Stomach (tissue), 19 donors: ENCODE measurements at places on chromosomes 7 and 10.

DNA sequence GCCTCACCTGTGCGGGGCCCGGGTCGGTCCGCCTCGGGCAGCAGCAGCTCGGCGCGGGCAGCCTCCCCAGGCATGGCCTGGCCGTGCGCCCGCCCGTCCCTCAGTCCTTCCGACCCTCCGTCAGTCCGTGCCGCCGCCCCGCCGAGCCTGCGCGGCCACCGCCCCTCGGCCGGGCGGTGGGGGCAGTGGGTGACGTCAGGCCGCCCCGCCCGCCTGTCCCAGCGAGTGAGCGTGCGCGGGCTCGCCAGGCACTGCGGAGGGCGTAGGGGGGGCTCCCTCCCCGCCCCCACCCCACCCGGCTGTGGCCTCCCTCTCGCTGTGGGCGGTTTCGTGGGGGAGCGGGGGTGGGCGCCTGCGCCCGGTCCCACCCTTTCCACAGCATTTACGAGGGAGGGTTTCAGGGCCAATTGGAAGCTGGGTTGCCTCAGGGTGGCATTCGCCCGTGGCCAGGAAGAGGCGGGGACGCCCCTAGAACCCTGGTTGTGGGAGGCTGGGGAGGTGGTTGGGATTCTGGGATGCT is at the start of gene NACAD:
NACAD (minus strand) TSS at position 149 of the 520 bp plus-strand sequence; CDS start at position 74, 75 bp downstream.
- DNase-seq, result peak; percentile 40

- DNase-seq, result no peak
These were observed 14.0 kb downstream of the RABGEF1 start for GRCh38 chr7:66754541-66754940.

GRCh38 chr10:66836057-66836456 is 89.8 kb upstream of the LRRTM3 start:
- peak; percentile 26 for DNase-seq

DNA sequence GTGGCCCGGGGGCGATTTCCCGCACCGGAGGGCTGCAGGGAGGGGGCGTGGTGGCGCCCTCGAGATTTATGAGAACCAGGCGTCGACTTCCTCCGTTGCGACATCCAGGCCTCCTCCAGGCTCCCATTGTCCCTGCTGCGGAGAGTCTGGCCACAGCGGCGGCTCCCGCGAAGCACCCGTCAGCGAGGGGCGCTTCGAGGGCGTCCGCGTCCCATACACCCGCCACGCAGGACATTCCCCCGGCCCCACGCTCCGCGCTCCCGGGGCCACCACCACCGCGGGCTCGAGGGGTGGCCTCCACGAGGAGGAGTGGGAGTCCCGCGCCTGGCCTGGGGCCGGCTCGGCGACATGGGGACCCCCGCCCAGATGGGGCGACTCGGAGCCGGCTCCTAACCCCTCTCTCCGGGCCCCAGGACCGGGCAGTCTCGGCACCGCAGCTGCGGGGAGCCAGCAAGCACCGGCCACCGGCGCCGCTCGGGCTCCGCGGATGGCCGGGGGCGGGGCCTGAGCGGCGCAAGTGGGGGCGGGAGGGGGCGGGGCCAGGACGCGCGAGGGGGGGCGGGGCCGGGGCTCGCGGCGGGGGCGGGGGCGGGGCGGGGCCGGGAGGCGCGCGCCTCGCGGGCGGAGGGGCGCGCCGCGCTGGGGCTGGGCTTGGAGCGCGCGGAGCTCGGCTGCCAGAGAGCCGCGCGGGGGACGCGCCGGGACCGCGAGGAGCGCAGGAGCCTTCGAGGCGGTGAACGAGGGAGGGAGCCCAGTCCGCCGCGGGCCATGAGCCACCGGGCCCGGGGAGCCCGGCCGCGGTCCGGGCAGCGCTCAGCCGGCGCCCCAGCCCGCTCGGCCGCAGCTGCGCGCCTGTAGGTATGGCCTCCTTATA is at the start of gene SH2B2:
SH2B2 (plus strand) TSS at position 632 of the 874 bp plus-strand sequence. CDS start 13,683 bp downstream, outside the sequence.
- peak; percentile 61 for DNase-seq

DNA sequence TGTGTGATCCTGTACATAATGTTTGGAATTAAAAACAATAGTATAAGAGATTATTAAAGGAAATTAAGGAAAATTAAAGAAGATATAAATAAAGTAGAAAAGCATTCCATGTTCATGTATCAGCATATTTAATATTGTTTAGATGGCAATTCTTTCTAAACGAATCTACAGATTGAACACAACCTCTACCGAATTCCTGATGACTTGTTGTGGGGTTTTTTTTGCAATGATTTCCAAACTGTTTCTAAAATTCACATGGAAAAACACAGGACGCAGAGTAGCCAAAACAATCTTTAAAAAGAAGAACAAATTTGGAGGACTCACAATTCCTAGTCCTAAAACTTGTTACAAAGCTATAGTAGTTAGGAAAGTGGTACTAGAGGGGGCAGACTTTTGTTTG is 573.4 kb upstream of the IGFBP3 start:
- no peak for DNase-seq

DNA sequence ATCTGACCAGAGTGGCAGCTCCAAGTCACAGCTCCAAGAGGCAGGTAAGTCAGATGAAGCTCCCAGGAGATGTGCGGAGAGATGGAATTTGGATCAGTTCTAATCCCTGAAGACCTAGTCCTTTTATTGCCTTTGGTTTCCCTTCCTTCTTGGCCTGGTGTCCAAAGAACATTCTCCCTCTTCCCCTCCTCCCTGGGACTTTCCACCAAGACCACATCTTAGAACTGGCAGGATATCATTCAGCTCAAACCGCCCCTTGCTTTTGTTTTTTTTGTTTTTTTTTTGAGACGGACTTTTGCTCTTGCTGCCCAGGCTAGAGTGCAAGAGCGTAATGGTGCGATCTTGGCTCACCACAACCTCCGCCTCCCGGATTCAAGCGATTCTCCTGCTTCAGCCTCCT is 190.8 kb downstream of the GFRA1 start:
- peak; percentile 23 for DNase-seq

DNA sequence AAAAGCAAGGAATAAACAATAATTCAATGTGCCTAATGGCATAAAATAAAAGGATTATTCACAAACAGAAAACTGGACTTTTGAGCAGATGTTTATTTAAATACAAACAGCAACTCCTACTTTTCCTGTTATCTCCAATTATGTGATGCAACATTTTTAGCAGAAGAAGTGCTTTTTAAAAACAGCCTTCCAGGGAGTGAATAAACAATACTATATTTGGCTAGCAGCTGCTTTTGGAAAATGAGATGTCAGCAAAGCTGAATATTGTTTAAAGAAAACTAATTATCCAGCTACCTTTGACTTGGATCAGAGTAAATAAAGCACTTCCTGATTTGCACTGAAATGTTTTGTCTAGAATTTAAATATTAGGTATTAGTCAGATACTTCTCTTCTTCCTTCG is 23.2 kb downstream of the CDK1 start:
- DNase-seq, result no peak

- no peak for DNase-seq
These were observed 57.5 kb downstream of the KLHDC10 start for GRCh38 chr7:130127821-130128317.

DNA sequence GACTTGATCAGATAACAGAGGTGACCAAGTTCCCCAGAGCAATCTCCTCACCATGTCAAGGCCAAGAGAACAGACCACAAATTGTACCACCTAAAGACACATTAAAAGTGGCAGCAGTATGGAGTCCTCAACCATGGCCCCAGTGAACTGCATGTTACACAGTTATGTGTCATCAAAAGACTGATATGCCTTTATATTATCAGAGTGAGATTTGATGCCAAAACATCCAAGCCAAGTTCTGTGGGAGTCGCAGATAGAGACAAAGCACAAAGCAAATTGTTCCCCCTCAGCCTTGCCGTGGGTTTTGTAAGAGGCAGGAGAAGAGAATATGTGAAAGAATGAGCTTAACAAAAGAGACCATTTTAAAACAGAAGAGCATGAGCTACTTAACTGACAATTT is 39.2 kb upstream of the TES start:
- DNase-seq, result no peak

DNA sequence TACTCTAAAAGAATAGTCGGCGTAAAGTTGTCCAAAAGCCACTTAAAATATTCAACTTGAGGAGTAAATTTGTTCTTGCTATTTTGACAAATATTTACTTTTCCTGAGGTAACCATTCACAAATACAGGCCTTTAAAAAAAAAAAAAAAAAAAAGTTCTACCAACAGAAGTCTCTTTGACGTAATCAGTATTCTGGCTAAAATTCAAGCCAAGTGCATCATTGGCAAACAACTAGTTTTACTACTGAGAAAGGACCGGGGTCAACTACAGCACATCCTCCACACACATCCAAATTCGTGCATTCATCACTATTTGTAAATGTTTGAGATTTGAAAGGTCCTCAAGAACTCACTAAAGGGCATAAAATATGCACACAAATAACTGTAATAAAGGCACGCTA is 2.0 kb downstream of the OAT start:
- no peak for DNase-seq

- no peak for DNase-seq
These were observed 72.5 kb downstream of the ZNF277 start for GRCh38 chr7:112279042-112279441.

DNA sequence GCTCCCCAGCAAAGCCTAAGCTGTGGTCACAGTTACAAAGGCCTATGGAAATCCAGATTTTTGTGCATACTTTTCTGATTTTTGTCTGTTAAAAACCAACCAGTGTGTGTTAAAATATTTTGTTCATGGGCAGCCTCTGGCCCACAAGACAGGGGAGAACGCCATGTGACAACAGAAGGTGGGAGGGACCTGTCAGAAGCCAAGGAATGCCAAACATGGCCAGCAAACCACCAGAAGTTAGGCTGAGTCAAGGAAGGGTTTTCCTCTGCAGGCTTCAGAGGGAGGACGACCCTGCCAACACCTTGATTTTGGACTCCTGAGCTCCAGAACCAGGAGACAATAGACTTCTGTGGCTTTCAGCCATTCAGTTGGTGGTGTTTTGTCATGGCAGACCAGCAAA is 127.3 kb downstream of the CUL2 start:
- no peak for DNase-seq

GRCh38 chr7:144102041-144102440 is 7.3 kb upstream of the OR2A2 start:
- no peak for DNase-seq

DNA sequence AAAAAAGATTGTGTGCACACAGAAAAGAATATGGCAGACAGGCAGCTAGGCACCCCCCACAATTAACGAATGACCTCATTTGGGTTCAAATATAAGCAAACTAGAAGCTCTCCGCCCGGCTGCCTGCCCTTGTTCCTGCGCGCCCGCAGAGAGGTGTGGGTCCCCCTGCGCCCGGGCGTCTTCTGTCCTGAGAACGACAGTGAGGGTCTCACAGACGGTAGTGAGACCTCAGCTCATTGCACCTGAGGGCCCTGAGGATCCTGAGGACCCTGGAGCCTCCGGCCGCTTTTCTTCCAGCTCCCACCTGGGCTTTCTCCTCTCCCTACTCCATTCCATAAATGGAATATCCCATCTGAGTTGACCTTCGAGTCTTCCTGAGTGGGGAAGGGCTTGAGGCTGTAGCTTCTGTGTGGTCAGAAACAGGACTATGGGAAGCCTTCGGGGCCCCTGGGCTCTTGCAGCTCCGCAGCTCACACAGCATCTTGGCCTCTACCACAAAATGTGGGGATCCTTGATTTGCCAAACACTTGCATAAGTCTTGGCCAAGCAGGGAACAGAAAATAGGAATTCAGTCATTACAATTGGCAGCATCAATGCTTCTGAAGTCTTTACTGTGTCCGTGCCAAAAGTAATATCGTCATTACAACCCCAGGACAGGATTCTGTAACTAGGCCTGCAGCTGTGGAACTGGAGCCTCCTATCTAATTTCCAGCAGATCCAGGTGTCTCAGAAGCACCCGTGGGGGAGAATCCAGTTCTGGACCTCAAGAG is 43.8 kb downstream of the JAKMIP3 start:
- DNase-seq, result peak; percentile 60

- DNase-seq, result no peak
These were observed 28.5 kb upstream of the DPYSL4 start for GRCh38 chr10:132158122-132158741.
